ENCODE measurements at places on chromosomes 2 and 18.

DNA sequence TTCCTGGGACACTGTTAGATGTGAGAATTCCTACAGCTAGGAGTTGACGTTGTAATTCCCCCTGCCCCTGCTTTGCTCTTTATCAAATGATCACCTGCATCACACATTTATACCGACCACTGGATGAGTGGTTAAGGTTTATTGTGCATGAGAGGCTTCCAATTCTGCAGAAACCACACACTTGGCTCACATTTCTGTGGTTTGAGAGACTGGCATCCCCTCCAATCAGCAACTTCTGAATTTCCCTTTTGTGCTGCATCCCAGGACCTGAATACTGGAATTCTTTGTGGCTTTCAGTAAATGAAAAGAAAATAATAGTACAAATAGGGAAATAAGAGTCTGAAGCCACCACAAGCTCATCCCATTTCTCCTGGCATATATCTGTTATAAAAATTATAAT, 628.7 kb upstream of the PIK3C3 start:
- DNase-seq = no peak

DNA sequence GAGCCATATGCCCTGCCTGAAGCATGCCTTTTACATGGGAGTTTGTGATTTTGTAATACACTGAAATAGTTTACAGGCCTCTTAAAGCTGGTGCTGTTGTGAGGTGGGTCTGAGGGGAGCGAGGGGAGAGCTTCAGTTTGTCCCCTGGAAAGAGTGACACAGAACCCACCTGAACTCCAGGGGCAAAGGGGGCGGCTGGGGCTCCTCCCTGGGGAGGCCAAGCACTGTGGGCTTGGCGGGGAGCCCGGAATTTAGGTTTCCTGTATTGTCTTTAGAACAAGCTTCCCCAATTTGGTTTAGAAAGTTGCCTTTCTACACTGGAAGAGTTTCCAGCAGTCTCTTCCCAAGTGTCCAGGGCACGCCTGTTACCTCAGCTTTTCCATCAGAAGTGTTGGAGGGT, 75.7 kb downstream of the VAPA start:
- no peak for DNase-seq

DNA sequence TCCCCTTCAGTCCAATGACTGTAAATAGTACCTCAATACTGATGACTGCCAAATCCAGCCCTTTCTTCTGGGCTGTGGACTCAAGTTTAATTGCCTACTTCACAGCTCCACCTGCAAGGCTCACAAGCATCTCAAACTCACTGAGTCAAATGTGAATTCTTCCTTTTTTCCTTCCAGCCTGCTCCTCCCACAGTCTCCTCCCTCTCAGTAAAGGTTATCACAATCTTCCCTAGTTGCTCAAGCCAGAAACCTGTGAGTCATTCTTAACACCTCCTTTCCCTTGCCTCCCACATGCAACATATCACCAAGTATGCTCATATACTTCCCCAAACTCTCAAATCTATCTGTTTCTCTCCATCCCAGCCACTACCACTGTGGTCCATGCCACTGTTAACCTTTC, 3.7 kb upstream of the MFSD6 start:
- DNase-seq = peak; percentile 19

DNA sequence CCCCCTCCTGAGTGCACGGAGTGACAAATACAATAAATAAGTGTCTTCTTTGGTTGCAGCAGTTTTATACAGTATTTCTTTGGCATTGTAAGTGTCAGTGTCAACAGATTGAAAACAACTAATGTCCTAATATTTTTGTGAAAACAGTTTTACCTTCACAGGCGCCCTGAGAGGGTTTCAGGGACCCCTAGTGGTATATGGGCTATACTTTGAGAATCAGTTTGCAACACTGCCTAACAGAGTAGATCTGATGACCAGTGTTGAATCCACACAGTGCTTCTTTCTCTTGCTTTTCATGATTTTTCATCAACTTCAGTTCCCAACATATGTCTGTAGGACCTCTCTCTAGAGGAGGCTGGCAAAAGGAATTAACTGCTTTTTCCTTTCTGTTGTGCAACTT, 162.2 kb downstream of the PRPF40A start:
- DNase-seq = no peak

- DNase-seq = peak; percentile 56
Observed at GRCh38 chr2:85865539-85866164, 23.1 kb downstream of the ST3GAL5 start.

- DNase-seq = no peak
Observed at GRCh38 chr2:232574674-232575403, 24.4 kb downstream of the EIF4E2 start.

Data from stimulated activated naive CD4-positive, alpha-beta T cell treated with Interleukin-2 at 50 U/mL for 16 hours (primary cell).